ENCODE measurements at places on chromosomes 7 and 10.

DNA sequence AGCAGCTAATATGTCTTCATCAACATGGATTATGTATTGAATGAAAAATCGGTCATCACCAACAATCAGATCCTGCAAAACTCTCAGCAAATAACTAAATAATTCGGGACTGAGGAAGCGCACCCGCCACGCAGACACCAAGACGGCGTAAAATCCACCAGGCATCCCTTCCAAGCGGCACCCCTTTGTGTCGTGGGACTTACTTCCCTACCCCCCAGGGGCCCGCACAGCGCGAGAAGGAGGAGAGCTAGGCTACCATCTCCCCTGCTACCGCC, 721 bp downstream of the ARL3 start:
- DNase-seq = no peak

DNA sequence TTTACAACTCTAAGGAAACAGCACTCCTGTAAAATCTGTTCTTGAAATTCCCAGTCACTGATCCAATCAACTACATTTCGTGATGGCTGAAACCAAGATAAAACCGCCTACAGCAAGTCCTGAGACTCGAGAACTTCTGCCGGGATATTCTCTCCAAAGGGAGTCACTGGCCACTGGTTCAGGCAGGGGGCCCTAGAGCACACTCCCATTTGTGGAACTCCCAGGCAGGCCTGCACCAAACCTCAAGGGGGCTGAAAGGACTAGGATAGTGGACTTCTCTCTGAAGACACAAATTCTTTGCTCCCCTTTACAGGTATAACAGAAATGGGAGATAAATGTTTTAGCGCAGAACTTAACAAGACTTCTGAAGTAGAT, 16.3 kb downstream of the CYTH3 start:
- no peak for DNase-seq

DNA sequence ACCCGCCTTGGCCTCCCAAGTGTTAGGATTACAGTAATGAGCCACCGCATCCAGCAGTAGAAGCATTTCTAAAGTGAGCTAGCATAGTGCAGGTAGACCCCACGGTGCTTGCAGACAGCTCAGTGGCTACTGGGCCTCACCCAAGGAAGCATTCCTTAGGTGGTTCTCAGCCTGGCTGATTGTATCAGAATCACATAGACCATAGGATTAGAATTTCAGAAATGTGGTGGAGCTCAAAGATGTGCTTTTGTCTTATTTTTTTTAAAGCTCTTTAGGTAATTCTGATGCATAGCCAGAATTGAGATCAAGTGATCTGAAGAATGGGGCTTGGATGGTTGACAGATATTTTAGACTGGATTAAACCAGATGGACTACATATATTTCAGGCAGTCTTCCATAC, 10.9 kb downstream of the ANLN start:
- DNase-seq = no peak

DNA sequence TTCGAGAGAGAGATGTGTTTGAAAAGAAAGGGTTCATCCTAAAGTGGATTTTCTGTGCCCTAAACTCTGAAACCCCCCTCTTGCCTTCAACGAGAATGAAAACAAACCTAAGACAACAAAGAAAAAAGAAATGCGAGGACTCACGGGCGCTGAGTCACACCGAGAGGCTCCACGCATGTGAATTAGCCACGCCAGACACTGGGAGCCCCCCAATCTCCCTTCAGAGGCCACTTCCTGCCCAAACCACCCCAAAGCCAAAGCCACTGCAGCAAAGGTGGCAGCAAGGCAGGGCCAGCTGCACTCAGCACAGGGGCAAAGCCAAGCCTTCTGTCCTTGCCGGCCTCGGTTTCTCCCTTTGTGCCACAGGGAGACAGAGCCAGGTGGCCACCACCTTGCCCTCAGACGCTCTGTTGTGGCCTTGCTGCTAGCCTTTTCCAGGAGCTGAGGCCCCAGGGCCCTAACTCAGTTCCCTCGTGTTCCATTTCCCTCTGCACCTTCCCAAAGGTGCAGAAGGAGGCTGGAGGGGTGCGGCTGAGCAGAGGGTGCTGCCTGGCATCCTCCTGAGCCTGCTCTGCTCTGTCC, 93.3 kb downstream of the FAM53B start:
- DNase-seq = no peak

DNA sequence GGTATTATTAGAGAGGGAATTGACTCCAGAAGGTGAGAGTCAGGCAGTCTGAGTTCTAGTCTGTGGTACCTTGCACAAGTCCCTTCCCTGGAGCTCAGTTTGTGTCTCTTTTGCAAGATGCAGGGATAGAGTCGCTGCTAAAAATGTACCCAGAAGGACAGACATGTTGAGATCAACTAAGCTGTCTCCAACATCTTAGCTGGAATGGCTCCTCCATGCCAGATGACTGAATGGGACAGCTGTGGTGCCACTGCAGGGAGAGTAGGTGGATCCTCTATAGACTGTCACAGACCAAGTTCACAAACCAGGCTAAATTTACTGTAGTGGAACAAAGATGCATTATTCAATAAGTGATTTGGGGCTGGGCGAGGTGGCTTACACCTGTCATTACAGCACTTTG, 120.1 kb downstream of the NEURL1 start:
- no peak for DNase-seq

DNA sequence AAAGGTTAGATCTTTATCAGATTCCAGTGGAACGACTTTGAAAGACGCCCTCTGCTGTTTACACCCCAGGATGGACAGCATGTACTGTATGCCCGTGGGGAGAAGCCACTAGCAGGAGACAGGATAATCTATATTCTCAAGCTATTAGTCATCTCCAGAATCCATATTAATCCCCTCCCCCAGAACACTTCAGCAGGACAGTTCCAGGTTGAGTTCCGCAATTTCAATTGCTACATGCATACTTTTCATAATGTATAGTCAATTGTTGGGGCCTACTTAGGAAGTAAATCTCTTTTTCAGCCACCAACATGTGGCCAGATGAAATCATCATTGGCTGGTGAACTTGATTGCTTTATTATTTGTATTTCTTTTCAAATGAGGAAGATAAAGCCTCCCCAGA, 313.1 kb upstream of the SMIM30 start:
- no peak for DNase-seq

DNA sequence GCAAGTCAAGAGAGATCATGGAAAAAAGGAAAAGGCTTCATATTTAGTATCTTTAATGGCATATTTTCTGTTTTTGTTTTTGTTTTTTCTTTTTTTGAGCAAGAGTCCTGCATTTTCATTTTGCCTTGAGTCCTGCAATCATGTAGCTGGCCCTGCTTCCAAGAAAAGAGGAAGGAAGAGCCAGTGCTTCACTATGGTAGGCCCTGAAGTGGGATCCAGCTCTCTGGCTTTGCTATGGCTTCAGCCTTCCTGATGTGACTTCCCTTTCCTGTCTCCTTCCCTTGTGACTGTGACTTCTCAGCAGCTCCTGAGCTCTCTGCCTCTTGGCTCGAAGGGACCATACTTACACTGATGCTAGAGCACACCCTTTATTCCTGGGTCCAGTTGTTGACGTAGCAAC, 512.3 kb downstream of the INHBA start:
- no peak for DNase-seq

DNA sequence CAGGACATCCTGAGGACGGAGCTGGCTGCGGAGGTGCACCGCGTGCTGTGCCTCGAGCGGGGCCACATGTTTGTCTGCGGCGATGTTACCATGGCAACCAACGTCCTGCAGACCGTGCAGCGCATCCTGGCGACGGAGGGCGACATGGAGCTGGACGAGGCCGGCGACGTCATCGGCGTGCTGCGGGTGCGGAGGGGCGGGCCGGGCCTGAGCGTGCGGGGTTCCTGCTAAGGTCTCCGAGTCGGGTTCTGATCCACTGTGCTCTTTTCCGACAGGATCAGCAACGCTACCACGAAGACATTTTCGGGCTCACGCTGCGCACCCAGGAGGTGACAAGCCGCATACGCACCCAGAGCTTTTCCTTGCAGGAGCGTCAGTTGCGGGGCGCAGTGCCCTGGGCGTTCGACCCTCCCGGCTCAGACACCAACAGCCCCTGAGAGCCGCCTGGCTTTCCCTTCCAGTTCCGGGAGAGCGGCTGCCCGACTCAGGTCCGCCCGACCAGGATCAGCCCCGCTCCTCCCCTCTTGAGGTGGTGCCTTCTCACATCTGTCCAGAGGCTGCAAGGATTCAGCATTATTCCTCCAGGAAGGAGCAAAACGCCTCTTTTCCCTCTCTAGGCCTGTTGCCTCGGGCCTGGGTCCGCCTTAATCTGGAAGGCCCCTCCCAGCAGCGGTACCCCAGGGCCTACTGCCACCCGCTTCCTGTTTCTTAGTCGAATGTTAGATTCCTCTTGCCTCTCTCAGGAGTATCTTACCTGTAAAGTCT, 10.4 kb downstream of the ATG9B start:
- peak; percentile 76 for DNase-seq

Measured in spinal cord (tissue), 10 donors.